Small intestine (tissue), 16 donors: ENCODE measurements at places on chromosomes 7 and 10. TPM values are rescaled to one million over a fixed set of nuclear protein-coding genes. Genes with fewer than 3 reads are reported as not detected.
A peak's percentile ranks its signal among the peaks of the same experiment; 100 is the strongest.

GRCh38 chr10:77284797-77285196 lies 352.8 kb downstream of the KCNMA1 start:
- no peaks in the 10 kb centered on the region for H3K27me3 ChIP-seq
- H3K4me1 ChIP-seq: no peaks in the 10 kb centered on the region
- no peak overlapping the region for H3K27ac ChIP-seq
- H3K36me3 ChIP-seq: no peaks in the 10 kb centered on the region

The TRIM73 gene
- polyA plus RNA-seq: 4.6 TPM

The COL28A1 gene
- polyA plus RNA-seq: 1.6 TPM

- DNase-seq: no peak
- H3K4me3 ChIP-seq: no peak overlapping the region
- no peak overlapping the region for H3K27ac ChIP-seq
- H3K4me1 ChIP-seq: peaks cover 9% of the 10 kb centered on the region
- H3K36me3 ChIP-seq: no peaks in the 10 kb centered on the region
- no peaks in the 10 kb centered on the region for H3K27me3 ChIP-seq
Measured at GRCh38 chr7:30799206-30799975, 28.2 kb downstream of the MINDY4 start.

The MSMB gene
- polyA plus RNA-seq: 1.4 TPM

GRCh38 chr7:154977250-154977649 lies 25.7 kb downstream of the PAXIP1 start:
- DNase-seq: no peak
- no peaks in the 10 kb centered on the region for H3K27me3 ChIP-seq
- no peak overlapping the region for H3K4me3 ChIP-seq
- no peak overlapping the region for H3K27ac ChIP-seq
- no peaks in the 10 kb centered on the region for H3K4me1 ChIP-seq

The PLXDC2 gene
- 5.9 TPM for polyA plus RNA-seq

DNA sequence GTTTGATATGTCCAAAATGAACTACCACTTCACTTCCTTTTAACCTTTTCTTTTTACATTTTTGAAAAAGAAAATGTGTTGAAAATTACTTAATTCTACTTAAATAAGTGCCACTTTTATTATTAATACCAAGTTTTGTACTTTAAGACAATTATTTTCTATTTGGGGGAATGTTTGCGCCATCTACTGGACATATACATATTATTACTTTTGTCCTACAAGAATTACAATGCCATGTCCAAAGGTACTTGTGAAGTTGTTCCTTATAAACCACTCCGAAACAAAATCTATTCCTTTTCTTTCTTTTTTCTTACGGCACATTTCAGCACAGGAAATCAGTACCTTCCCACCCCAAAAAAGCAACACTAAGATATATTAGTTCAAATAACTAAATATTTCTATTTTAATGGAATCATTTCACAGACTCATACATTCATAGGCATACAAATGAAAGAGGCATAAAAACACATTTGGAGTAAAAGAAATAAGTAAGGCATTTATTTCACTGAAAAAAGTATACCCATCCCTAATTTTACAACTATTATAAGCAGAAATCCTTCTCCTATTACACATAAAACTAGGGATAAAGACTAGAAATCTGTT lies 169.9 kb downstream of the RNF133 start:
- H3K27ac ChIP-seq: no peak overlapping the region
- H3K36me3 ChIP-seq: no peaks in the 10 kb centered on the region
- DNase-seq: peak; percentile 53
- no peak overlapping the region for H3K4me3 ChIP-seq

GRCh38 chr10:97016728-97017473 lies 168.9 kb downstream of the SLIT1 start:
- no peak for DNase-seq
- no peaks in the 10 kb centered on the region for H3K27me3 ChIP-seq
- no peaks in the 10 kb centered on the region for H3K4me1 ChIP-seq
- no peak overlapping the region for H3K4me3 ChIP-seq

The HOXA4 gene
- polyA plus RNA-seq: 7.9 TPM

The GATA3 gene
- 0.45 TPM for polyA plus RNA-seq

The SKIDA1 gene
- polyA plus RNA-seq: 0.13 TPM

The PRKCQ gene
- polyA plus RNA-seq: 1.3 TPM

DNA sequence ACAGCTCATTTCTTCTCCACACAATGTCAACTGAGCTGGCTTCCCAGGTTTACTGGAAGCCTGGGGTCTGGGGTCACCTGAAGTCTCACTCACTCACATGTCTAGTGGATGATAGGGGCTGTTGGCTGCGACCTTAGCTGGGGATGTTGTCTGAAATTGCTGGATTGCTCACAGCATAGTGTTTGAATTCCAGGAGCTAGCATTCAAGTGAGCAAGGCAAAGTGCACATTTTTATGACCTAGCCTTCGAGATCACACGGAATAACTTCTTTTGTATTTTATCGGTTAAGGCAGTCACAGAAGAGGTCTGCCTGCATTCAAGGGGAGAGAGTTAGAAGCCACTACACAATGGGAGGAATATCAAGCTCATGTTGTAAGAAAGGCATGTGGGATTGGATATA lies 3.6 kb downstream of the TEX47 start:
- DNase-seq: no peak
- H3K36me3 ChIP-seq: no peaks in the 10 kb centered on the region
- no peaks in the 10 kb centered on the region for H3K27me3 ChIP-seq
- no peak overlapping the region for H3K27ac ChIP-seq
- no peaks in the 10 kb centered on the region for H3K4me1 ChIP-seq
- no peak overlapping the region for H3K4me3 ChIP-seq

The FOXI2 gene
- 0.19 TPM for polyA plus RNA-seq

The RELN gene
- 3.4 TPM for polyA plus RNA-seq

GRCh38 chr7:134448356-134449229 lies 10.3 kb downstream of the AKR1B1 start:
- no peaks in the 10 kb centered on the region for H3K27me3 ChIP-seq
- no peak for DNase-seq
- no peaks in the 10 kb centered on the region for H3K4me1 ChIP-seq
- H3K27ac ChIP-seq: no peak overlapping the region
- H3K4me3 ChIP-seq: no peak overlapping the region

- no peak overlapping the region for H3K27ac ChIP-seq
- H3K36me3 ChIP-seq: no peaks in the 10 kb centered on the region
- H3K4me3 ChIP-seq: no peak overlapping the region
- no peak for DNase-seq
- no peaks in the 10 kb centered on the region for H3K4me1 ChIP-seq
Measured at GRCh38 chr10:17003651-17004286, 125.8 kb downstream of the CUBN start.

DNA sequence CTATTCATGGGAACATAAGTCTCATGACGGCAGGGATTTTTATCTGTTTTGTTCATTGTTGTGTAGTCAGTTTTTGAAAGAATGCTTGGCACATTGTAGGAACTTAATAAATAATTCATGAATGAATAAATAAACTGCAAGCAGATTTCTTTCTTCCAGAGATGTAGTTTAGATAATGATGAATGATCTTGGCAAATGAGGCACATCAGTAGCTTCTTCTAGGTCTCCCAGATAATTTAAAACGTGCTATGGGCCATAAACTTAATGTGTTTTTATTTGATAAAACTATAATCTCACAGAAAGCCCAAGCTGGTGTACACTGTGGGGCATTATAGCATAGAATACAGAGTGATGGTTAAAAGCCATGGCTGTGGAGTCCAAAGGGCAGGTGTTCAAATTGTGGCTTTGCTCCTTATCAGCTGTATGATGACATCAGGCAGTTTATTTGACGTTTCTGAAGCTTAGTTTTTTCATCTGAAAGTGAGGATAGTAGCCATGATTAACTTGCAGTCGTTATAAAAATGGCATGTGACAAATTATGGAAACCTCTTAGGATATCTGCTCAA lies 3.5 kb downstream of the MGAM start:
- no peaks in the 10 kb centered on the region for H3K4me1 ChIP-seq
- DNase-seq: peak; percentile 87
- no peaks in the 10 kb centered on the region for H3K36me3 ChIP-seq
- H3K4me3 ChIP-seq: no peak overlapping the region

- H3K27ac ChIP-seq: no peak overlapping the region
- H3K36me3 ChIP-seq: no peaks in the 10 kb centered on the region
- H3K4me3 ChIP-seq: no peak overlapping the region
- no peaks in the 10 kb centered on the region for H3K4me1 ChIP-seq
- H3K27me3 ChIP-seq: no peaks in the 10 kb centered on the region
- no peak for DNase-seq
Measured at GRCh38 chr7:13822678-13823077, 166.8 kb downstream of the ETV1 start.

DNA sequence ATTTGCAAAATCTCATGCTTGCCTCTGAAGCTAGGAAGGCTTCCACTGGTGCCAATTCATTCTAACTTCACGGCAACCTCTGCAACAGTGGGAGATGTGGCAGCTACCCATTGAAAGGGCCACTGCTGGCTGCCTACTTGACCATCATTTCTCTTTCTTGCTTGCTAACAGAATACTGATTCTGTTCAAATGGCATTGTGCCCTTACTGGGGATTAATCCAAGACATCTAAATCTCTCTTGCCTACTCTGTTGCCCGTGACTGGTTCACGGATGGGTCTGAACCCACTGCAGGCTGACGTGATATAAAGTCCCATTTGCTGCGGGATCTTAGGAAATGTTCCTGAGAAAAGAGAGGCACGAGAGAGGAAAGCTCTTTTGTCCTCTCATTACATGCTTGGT lies 51.3 kb upstream of the GSDME start:
- H3K36me3 ChIP-seq: peaks cover 7% of the 10 kb centered on the region
- no peak overlapping the region for H3K27ac ChIP-seq
- no peaks in the 10 kb centered on the region for H3K4me1 ChIP-seq
- no peaks in the 10 kb centered on the region for H3K27me3 ChIP-seq
- DNase-seq: no peak

DNA sequence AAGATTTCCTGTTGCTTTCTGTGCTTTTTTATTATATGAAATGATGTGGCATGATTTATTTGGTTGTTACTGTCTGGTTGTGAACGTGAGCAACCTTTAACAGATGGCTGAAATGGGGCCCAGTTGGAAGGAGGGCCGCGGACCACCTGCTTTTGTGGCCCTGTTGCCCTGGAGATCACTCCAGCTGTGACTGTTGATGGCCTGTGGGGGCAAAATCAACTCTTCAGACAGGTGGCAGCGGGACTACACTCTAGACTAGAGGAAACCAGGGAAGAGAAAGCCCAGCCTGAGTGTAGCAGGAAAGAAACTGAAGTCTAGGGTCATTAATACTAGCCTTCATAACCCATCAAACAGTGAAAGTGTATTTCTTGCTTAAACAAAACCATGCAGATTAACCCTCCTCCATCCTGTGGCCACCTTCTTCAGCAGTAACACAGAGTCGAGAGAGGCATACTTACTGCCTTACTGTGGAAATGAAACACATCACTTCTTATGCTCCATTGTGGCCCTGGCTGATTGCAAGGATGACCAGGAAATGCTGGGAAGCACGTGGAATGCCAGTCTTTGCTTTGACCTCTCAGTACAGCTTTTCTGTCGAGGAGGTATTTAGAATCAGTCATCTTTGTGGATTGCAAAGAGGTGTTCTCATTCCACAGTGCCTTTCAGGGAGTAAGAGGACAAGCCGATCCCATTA lies 80.5 kb downstream of the CCNY start:
- no peak overlapping the region for H3K4me3 ChIP-seq
- H3K36me3 ChIP-seq: no peaks in the 10 kb centered on the region
- H3K27ac ChIP-seq: no peak overlapping the region
- DNase-seq: peak; percentile 32

DNA sequence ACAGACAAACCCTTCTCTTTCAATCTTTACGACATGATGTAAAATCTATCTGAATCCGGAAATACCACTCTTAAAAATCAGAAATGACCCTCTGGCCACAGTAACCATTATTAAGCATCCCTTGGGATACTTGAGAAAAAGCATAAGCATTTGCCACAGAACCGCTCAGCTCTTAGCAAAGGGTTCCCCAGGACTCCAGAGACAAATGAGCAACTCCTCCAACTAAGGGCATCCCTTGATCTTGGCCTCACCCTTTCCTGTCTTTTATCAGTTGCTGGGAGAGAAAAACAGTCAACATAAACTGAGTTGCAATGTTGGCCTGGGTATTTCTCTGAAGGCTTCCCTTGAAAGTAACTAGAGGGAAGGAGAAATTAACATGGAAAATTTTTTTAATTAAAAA lies 3.5 kb downstream of the PDLIM1 start:
- no peaks in the 10 kb centered on the region for H3K36me3 ChIP-seq
- H3K4me3 ChIP-seq: peak overlapping the region; percentile 1
- peaks cover 46% of the 10 kb centered on the region for H3K4me1 ChIP-seq
- H3K27me3 ChIP-seq: no peaks in the 10 kb centered on the region
- peak overlapping the region; percentile 94 for H3K27ac ChIP-seq

- H3K27ac ChIP-seq: no peak overlapping the region
- no peak overlapping the region for H3K4me3 ChIP-seq
- DNase-seq: no peak
- H3K36me3 ChIP-seq: no peaks in the 10 kb centered on the region
- H3K27me3 ChIP-seq: no peaks in the 10 kb centered on the region
- peaks cover 18% of the 10 kb centered on the region for H3K4me1 ChIP-seq
Measured at GRCh38 chr10:116721547-116722392, 20.6 kb downstream of the HSPA12A start.

DNA sequence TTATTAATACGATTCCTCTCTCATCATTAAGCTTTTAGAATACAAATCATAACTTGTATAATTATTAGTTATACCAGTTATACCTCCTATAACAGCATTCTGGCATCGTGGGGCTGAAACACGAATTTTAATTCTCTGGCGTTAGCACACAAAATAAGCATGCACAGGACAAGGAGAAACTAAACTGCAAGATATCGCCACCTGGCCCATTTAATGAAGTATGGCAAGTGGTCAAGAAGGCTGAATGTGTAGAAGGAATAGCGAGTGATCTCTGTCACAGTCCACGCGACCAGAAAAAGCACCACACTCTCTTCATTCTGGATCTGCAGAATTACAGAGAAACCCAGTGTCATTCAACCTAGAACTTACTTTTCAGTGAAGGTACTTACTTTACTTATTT lies 18.1 kb downstream of the HACD1 start:
- no peak overlapping the region for H3K27ac ChIP-seq
- no peaks in the 10 kb centered on the region for H3K36me3 ChIP-seq
- no peaks in the 10 kb centered on the region for H3K27me3 ChIP-seq

- H3K27me3 ChIP-seq: no peaks in the 10 kb centered on the region
- no peaks in the 10 kb centered on the region for H3K4me1 ChIP-seq
- H3K36me3 ChIP-seq: no peaks in the 10 kb centered on the region
- H3K27ac ChIP-seq: no peak overlapping the region
- no peak overlapping the region for H3K4me3 ChIP-seq
- no peak for DNase-seq
Measured at GRCh38 chr10:130432850-130433249, 296.7 kb downstream of the GLRX3 start.

DNA sequence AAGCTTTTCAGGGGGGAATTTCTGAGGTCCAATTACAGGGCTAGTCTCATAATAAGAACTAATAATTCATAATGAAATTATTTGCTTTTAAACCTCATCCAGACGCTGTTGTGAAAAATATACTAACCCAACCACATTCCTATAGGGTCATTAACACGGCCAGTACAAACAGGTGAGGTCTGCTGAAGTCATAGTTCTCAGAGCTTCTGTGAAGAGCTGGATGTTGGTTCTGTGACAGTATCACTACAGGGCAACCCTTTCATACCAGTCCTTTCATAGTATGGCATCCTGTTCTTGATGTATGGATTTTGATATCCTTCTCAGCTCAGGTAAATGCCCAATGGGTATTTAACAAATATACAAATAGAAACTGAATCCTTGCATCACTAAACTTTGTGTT lies 62.3 kb upstream of the FAM133B start:
- no peaks in the 10 kb centered on the region for H3K27me3 ChIP-seq
- peaks cover 7% of the 10 kb centered on the region for H3K4me1 ChIP-seq
- no peak overlapping the region for H3K27ac ChIP-seq
- H3K4me3 ChIP-seq: no peak overlapping the region
